Lower lobe of right lung (tissue), 2 donors: ENCODE measurements at places on chromosomes 5 and 9. TPM values are rescaled to one million over a fixed set of nuclear protein-coding genes. Genes with fewer than 3 reads are reported as not detected.

- no peak for DNase-seq
Observed at GRCh38 chr5:141402553-141403243, at the start of gene PCDHGA9. PCDHGA9 (plus strand) TSS chr5:141402778; CDS start chr5:141402953, 175 bp downstream.

DNA sequence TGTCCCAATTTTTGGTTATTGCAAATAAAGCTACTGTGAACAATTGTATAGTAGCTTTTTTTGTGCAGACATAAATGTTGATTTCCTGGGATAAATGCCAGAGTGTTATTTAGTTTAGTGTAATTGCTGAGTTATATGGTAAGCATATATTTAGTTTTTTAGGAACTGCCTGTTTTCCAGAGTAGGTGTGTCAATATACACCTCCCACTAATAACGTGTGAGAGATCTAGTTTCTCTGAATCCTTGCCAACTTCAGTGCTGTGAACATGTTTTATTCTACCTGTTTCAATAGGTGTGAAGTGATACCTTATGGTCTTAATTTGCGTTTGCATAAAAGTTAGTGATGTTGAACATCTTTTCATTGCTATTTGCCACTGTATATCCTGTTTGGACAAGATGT is 9.1 kb upstream of the OR2S2 start:
- no peak for DNase-seq

DNA sequence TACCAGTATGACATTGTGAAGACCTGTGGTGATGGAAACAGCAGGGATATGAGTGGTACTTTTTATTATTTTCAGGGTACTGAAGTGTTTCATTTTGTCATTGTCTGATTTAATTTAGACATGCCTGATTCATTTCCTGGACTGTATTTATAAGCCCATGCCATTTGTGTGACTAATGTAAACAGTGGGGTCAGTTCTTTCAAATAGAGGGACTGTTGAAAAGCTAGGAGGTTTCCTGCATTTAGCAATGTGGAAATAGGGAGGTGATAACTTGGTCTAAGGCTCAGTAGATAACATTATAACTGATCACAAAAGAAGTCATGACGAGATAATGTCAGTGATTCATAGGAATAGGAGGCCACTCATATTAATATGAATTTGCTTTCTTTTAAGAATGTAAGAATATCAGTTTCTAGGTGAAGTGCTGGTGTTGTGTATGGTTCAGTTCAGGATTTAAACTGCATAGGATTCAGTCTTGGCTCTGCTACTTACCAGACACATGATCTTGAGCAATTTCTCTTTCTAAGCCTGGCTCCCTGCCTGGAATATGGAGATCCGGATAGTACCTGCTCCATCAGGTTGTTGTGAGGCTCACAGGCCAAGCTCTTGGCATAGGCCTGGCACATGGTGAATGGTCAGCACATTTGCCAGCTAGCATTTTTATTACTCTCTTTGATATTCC is 7.5 kb downstream of the RASGRF2 start:
- DNase-seq = no peak

- no peak for DNase-seq
Observed at GRCh38 chr5:12952409-12952808, 992.1 kb downstream of the DNAH5 start.

GRCh38 chr9:11064909-11065308 is 452.1 kb upstream of the PTPRD start:
- DNase-seq = no peak

GRCh38 chr9:2158111-2158610 is 143.0 kb downstream of the SMARCA2 start:
- DNase-seq = peak; percentile 65

DNA sequence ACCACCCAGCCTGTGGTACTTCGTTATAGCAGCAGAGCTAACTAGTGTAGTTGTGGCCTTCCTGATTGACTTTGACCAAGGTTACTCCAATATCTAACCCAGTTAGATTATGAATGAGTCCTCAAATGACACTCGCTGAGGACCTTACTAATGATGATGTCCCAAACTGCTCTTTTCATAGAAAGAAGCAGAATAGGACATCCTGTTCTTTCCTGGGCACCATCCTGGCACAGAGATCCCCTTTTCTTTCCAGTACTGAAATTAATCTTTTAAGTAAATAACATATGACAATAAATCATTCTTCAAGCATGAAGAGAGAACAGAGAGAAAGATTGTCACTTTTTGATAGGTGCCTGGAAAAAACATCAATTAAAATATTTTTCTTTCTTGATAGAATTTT is 26.7 kb upstream of the SPINK14 start:
- DNase-seq = no peak

GRCh38 chr9:90836411-90837080 is 34.9 kb downstream of the SYK start:
- DNase-seq = no peak

GRCh38 chr9:89179540-89179894 is 899 bp upstream of the SHC3 start:
- no peak for DNase-seq

GRCh38 chr9:96140296-96141127 is 161.5 kb downstream of the HSD17B3 start:
- DNase-seq = no peak

DNA sequence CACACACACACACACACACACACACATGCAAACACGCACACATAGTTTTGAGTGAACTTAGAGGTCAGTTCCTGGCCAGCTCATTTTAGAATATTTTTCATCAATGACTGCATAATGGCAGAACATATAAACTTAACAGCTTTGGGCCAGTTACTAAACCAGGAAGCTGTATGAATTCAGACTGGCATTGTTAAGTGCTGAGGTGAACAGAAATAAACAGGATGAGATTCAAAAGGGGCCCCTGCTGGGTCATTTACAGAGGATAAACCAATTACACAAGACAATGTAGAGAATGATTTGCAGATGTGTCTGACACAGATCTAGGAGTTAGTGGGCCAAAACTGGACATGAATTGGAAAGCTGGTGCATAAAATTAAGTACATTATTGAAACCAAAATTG is 44.6 kb downstream of the MARCHF11 start:
- DNase-seq = no peak

- DNase-seq = no peak
Observed at GRCh38 chr5:135323227-135323626, 75.8 kb downstream of the MACROH2A1 start.

DNA sequence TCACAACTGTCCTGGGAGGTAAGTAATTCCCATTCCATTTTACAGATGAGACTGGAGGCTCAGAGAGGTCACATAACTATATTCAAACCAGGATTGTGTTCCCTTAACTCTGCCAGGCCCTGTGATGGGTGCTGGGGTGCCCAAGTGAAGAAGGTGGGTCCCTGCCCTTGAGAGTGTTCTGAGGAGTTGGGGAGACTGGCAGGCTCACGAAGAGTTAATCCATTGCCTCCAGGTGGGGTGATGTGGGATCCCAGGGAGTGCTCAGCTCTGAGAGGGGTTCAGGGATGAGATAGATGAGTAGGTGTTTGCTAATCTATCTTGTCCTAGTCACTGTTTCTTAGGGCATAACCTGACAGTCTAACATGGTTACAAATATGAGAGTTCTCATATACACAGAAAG is 36.7 kb downstream of the GSN start:
- no peak for DNase-seq

DNA sequence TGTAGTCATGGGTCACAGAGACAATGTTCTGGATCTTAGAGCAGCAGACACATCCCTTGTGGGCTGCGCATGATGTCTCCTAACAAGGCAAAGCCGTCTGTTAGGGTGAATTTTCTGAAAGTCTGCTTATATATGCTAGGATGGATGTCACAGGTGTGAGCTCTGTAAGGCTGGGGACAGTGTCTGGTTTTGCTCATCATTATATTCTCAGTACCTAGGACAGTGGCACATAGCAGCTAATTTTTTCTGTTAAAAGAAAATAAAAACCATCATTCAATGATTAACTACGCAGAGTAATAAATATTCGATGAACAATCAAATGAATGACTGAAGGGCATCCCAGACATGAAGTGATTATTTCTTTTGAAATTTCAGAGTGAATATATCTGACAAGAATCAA is 52.9 kb upstream of the FAM169A start:
- no peak for DNase-seq

GRCh38 chr5:90558344-90559192 is at the start of gene ADGRV1:
ADGRV1 (plus strand) TSS chr5:90558797; CDS start chr5:90558896, 99 bp downstream.
- DNase-seq = peak; percentile 92

- DNase-seq = no peak
Observed at GRCh38 chr5:1708592-1709141, 91.0 kb downstream of the MRPL36 start.

DNA sequence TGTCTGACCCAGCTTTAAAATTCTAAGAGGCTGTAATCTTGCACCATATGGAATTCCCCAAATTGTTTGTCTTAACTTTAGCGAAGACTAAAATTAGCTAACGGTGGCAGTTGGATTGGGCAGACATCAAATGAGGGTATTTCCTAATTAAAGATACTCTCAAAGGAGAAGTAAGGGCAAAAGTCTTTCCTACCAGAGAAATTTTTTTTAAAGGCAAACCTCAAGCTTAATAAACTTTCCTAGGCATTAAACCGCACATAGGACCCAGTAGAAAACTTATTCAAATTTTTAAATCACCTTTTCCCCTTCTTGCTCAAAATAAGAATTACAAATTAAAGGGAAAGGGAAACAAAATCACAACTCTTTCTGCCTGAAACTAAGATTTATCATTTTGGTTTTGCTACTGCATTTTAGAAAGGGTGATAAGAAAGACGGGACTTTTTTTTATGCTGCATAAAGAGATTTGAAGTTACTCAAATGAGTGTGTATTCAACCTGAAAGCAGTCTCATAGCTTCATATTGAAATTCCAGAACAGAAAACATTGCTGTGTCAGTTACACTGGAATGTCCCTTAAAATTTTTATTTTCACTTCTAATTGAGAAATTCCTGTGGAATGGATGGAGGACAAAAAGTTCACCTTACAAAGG is 189.1 kb upstream of the PTGER4 start:
- DNase-seq = no peak

- no peak for DNase-seq
Observed at GRCh38 chr5:68086439-68086838, 129.1 kb upstream of the PIK3R1 start.

DNA sequence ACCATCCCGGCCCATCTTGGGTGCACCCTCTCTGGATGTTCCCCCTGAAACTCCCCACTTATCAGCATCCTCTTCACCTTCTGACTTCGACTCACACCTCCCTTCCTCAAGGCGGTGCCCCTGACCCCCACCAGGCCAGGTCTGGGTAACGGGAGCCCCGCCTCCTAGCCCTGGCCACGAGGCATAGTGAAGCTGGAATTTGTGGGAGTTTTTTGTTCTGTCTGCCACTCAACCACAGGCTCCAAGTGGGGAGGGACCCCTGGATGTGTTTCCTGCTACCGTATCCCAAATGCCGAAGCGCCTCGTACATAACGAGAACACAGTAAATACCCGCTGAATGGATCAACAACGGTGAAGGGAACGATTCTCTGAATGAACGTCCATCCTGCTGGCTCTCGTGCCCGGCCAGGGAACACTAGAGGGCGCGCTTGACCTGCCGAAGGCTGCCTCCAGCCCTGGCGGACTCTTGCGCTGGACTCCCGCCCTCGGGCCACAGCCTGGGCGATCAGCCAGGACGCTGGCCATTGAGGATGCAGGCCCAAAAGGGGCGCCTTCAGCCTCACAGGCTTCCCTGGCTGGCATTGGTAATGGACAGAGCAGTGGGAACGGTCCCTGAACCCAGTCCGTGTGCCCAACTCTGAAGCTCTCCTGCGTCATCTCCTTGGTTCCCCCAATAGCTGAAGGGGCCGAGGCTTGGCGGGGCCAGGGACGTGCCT is 47.3 kb upstream of the PHYKPL start:
- DNase-seq = peak; percentile 93

DNA sequence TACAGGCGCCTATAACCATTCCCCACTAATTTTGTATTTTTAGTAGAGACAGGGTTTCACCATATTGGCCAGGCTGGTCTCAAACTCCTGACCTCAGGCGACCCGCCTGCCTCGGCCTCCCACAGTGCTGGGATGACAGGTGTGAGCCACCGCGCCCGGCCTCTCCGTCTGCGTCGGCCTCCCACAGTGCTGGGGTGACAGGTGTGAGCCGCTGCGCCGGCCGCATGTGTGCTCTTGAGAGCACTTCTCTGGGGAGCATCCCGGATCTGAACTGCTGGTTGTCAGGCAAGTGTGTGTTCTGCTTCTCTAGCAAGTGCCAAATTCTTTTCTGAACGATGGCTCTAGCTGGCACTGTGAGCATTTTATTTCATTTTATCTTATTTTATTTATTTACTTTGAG is 3.7 kb upstream of the ENTPD2 start:
- DNase-seq = no peak

- peak; percentile 28 for DNase-seq
Observed at GRCh38 chr9:133978226-133978898, 13.8 kb downstream of the VAV2 start.

DNA sequence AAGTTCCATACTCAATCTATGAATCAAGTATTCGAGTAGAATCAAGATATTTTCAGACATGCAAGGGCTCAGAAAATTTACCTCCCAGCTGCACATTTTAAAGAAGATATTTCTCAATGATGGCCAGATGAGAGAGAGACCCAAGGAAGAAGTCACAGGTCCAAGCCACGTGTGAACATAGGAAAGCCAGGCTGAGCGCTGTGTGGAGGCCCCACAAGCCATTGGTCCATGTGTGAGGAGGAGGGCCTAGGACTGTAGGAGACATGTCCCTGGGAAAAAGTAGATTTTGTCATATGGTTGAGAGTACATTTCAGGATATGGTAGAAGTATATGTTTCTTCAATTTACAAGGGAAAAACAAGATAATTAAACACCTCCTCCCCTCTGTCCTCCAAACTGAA is 115.8 kb upstream of the RPS23 start:
- DNase-seq = no peak

Gene JMY
- total RNA-seq = 10.6 TPM

Gene NR4A3
- 1.7 TPM for total RNA-seq

Gene TICAM2
- total RNA-seq = 5.8 TPM

Gene CCDC180
- 11.3 TPM for total RNA-seq

Gene PRDM12
- not detected for total RNA-seq

Gene APBA1
- 4.3 TPM for total RNA-seq

Gene EQTN
- total RNA-seq = not detected

Gene MEIKIN
- total RNA-seq = not detected

Gene ATP10B
- total RNA-seq = not detected

Gene C9
- 0.27 TPM for total RNA-seq
